ENCODE measurements at places on chromosomes 12 and 14.

DNA sequence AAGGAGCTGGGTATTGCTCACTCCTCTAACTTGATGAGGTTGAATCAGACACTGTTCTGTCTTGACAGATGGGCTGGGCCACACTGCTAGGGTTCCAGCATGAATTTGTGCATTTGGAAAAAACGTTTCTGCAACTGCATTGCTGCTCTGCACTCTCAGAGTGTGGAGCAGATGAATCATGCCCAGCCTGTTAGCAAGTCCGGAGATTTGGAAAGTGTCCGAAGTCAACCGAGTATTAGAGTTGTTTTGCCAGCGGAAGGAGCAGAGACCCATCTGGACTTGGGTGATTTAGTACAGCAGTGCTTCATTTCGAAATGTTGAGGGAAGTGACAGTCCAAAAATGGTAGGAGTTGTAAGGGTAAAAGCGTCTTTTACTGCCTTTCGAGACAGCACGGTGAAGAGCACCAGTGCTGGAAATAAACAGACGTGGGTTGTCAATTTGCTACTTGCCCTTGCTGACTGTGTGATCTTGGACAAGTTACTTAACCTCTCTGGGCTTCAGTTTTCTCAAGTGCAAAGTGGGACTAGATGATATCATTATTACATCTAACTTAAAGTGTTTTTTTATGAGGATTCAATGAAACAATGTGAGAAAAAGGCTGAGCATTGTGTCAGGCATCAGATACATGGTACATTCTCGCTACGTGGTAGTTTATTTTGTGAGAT, 139.5 kb downstream of the CHST11 start:
- DNase-seq, result no peak

- no peak for DNase-seq
Observed at GRCh38 chr12:107731366-107731765, 29.6 kb downstream of the PRDM4 start.

DNA sequence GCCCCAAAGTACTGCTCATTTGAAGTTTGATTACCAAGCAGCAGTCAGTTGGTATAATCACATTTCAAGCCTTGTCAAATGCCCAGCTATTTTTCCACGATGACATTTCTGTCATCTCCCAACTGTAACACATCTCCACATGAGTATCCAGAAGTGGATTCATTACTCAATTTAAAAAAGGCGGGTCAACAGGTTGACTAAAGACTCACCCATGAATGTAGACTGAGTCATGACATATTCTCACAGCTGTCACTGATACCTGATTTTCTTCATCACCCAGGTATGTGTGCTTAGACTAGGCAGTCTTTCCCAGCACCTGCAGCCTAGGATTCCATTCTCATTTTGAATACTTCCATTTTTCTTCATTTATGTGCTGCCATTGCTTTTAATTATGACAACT, 75.1 kb upstream of the DBX2 start:
- DNase-seq, result no peak

DNA sequence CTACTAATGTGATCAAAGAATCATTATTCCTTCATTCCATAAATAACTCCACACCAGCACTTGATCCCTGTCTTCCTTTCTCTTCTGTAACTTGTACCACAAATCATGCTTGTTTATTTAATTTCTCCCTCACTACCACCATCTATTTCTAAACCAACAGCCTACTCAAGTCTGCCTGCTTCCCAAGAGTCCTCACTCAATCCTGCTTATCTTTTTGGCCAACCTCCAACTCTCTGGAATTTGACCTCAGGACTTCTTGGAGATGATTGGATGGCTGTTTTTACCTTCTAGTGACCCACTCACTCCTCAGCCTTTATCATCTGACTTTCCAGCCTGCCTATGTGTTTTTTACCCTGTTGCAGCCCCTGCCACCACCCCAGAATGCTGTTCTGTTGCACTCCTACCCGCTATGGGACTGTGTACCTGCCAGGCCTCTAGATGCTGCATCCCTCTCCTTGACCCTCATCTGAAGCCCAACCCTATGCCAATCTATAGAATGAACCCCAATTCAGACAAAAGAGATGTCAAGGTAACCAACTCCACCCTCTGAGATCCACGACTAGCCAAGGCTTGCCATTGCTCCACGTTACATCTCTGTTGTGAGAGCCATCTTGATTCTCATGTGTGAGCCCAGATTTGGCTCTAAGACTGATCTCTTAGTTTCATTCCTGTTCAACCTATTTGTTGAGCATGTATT, 150.2 kb upstream of the PLEKHG7 start:
- no peak for DNase-seq

- DNase-seq, result no peak
Observed at GRCh38 chr14:89900802-89901201, 53.7 kb downstream of the EFCAB11 start.

- no peak for DNase-seq
Observed at GRCh38 chr12:4331221-4331620, 10.2 kb downstream of the TIGAR start.

DNA sequence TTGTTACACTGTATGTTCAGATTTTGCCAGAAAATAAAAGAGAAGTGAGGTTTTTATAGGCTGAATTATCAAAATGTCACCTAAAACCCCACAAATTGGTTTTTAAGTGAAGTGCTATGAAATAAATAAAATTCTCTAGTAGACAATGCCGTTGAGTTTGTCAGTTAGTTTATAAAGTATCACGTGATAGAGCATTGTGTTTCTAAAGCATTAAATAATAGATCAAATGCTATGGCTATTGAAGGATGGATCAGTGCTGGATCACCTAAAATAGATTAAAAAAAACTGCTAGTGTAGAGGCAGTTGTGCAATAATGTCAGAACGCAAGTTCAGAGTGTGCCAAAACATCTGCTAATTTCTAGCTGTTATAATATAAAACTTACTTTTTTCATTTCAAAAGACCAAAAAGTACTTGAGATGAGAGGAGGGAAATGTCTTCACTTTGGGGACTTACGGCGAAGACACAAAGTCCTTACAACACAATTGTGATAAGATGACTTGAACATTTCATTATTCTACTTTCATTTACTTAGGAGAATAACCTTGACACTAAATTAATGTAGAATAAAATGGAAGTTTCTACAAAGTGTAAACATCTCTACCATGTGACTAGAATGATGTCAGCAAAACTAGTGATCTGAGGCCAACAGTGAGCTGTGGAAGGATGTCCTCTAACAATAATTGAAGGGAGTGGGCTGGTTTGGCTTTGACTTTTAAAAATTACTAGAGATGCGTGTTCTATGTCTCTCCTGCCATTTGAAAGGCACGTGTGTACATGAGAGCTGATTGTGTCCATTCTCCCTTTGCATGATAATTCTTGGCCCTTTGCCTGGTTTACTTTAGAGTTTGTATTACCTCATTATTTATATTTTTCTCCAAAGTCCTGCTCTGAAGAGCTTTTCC, 154.4 kb upstream of the PDE3A start:
- DNase-seq, result no peak

DNA sequence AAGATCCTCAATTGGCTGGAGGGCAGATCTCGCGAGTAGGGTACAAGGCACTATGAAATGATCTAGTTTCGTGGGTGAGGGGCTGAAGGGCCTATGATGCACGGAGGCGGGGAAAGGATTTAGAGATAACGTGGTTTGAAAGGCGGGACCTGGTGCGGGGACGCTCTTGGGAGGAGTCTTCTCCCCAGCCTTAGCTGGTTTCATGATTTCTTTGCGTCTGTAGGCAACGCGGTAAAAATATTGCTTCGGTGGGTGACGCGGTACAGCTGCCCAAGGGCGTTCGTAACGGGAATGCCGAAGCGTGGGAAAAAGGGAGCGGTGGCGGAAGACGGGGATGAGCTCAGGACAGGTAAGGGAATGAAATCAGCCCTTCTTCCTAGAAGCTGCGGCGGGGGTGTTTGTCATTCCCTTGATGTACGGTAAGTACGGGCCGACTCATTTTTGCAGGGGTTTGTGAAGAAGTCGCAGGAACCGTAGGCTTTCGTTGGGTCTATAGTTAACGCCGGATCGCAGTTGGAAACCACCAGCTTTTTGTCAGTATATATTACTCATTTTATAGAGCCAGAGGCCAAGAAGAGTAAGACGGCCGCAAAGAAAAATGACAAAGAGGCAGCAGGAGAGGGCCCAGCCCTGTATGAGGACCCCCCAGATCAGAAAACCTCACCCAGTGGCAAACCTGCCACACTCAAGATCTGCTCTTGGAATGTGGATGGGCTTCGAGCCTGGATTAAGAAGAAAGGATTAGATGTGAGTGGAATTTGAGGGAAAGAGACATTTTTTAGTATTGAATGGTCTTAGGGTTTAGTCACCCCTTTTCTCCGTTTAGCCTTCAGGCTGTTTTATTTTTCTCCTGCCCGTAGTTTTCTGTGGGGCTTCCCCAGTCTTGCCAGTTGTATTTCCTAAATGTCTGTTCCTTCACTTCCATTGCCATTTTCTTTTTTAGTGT, 602 bp downstream of the APEX1 start:
- DNase-seq, result no peak

- DNase-seq, result peak; percentile 43
Observed at GRCh38 chr14:68749487-68750475, 43.1 kb downstream of the ZFP36L1 start.

Data from NCI-H2171 treated with DMSO at 0.1 percent for 48 hours (cell line).